GM20000 (cell line): ENCODE measurements at places on chromosomes 2 and 18.

DNA sequence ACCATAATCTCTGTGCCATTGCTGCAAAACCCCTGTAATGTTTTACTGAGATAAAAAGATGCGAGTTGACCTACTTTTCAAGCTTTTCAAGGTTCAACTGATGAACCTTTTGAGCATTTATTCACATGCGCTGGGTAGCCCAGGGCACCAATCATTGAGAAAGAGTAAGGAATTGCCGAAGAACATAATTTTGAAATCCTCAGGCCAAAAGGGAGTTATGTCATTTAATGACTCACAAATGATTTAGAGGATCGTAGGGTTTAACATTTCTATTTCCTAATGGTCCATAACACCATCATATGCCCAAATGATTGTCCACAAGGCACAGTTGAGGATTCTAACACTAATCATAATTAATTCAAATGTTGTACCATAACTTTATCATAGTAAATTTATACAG is 20.2 kb upstream of the DLX1 start:
- DNase-seq: no peak

GRCh38 chr18:46748466-46748865 is 8.4 kb downstream of the ST8SIA5 start:
- DNase-seq: no peak

- no peak for DNase-seq
These were observed 196.1 kb upstream of the MYT1L start for GRCh38 chr2:2527148-2527547.

GRCh38 chr2:152245653-152246052 is 70.1 kb upstream of the STAM2 start:
- DNase-seq: no peak

DNA sequence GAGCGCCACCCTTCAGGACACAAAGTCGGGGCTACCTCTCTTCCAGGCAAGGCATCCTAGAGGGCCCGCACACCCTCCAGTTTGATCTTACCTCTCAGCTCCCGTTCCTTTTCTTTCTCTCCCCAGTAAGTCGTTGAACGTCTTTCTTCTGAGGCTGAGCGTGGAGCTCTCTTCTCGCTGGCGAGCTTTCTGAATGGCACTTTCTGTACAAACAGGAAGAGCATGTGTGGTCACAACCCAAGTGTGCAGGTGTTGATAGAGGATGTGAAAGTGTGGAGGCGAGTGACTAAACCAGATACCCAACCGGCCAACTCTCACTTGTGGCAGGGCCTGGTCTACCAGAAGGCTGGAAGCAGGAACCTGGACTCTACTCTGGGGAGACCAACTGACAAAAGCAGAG is at the start of gene AFF3:
Gene AFF3, minus strand, starts transcription at position 198 of the 400 bp plus-strand sequence. CDS start 38,136 bp downstream, outside the sequence.
- DNase-seq: peak; percentile 77

GRCh38 chr2:171309455-171310286 is 124.1 kb downstream of the METTL8 start:
- no peak for DNase-seq

- peak; percentile 8 for DNase-seq
These were observed 2.0 kb downstream of the FMNL2 start for GRCh38 chr2:152336854-152337510.

GRCh38 chr2:128770143-128771085 is 451.7 kb upstream of the HS6ST1 start:
- DNase-seq: no peak

GRCh38 chr18:34222307-34223163 is 2.2 kb downstream of the NOL4 start:
- no peak for DNase-seq

GRCh38 chr2:176461098-176461808 is 192.0 kb downstream of the MTX2 start:
- no peak for DNase-seq

- DNase-seq: no peak
These were observed 91.5 kb upstream of the CCBE1 start for GRCh38 chr18:59788791-59789106.

- DNase-seq: no peak
These were observed 96.3 kb upstream of the THUMPD2 start for GRCh38 chr2:39875182-39875913.

GRCh38 chr2:34705551-34706247 is 1106.6 kb upstream of the FAM98A start:
- no peak for DNase-seq

DNA sequence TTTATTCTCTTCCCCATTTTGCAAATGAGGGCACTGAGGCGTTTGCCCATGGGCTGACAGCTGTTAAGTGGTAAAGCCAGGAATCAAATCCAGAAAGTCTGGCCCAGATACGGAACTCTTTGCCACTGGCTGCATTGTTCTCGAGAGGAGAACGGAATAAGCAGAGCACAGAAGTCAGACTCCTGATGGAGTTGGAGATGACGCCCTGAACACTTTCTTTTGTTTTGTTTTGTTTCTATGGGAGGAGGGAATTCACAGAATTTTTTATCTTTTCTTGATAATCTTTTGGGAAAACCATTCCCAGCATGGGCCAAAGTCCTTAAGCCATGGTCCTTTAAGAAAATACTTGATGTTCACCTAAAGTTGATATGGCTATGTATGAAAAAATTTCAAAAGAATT is 322.2 kb downstream of the RDH14 start:
- DNase-seq: no peak

DNA sequence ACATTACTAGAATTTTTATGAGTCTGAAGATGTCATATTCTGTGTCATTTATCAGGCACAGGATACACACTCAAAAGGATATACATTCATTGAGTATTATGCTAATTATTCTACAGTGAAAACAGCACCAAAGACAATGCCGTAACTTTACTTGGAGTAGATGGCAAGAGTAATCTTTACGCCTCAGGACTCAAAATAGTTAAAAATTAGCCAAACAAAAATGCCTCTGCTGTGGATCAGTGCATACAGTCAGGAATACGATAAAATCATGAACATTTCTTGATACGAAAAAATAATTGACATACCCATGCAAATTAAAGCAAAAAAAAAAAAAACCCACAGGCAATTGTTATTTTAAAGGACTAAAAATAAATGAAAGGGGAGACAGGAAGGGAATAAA is 129.7 kb downstream of the NETO1 start:
- no peak for DNase-seq

GRCh38 chr2:11140492-11140891 is 14.8 kb upstream of the SLC66A3 start:
- DNase-seq: no peak

DNA sequence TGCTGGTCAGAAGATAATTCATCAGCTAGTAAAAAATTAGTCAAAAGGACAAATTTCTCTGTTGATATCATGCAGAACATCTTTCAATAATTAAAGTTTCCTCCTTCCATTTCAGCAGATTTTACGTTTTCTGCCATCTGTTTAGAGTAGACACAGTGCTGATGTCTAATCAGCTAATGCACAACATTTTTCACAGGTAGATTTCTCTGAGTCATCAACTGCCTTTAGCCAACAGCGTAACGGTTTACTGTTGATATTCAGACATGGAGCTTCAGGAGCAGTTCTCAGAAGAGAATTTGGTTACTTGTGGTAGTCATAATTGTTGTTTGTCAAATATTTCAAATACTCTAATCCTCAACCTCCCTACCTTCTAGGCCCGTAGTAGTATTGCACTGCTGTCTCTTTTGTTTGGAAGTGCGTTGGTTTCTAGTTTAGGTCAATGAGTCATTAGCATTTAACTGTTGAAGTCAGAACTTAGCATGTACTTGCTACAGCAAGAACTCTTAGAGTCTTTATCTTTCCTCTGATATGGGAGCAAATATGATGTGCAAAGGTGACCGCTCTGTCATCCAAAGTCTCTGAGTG is 86.8 kb upstream of the TFPI start:
- DNase-seq: no peak

- DNase-seq: no peak
These were observed 23.8 kb upstream of the CCL20 start for GRCh38 chr2:227789803-227790202.

- no peak for DNase-seq
These were observed 29.2 kb downstream of the MTHFD2 start for GRCh38 chr2:74227646-74228045.

- no peak for DNase-seq
These were observed 191.7 kb upstream of the NDUFV2 start for GRCh38 chr18:8910843-8911242.

GRCh38 chr18:26662996-26663395 is 114.6 kb upstream of the KCTD1 start:
- DNase-seq: no peak

DNA sequence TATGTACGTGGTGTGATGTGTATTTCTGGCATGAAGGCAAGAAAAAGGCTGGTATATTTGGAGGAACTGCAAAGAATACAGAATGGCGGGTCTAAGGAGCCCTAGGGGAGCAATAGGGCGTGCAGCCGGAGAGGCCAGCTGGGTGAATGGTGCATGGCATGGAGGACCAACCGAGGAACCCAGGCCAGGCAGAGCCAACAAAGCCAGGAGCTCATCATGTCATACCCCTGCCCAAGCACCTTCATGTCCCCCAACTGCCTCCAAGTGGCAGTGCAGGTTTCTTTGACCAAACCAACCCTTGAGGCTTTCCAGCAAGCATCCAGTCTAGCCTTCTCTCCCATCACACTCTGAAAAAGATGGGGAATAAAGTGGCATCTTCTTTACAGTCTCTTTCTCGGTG is 8.9 kb upstream of the KCNK3 start:
- no peak for DNase-seq

DNA sequence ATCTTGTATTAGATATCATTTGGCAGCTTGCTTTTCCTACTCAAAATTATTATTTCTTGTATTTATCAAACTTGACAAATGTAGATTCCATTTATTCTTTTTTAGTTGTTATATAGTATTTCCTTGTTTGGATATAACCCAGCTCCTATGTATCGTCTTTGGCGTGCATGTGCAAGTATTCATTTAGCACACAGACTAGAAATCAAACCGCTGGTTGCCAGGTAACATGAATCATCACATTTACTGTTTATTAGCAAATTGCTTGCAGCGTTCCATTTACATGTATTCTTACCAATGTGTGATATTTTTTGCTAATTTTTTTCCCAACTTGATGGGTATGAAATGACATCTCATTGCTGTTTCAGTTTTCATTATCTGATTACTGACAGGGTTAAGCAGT is 2089.7 kb upstream of the CELF4 start:
- DNase-seq: no peak

- DNase-seq: no peak
These were observed 500.9 kb downstream of the TGIF1 start for GRCh38 chr18:3950668-3951404.

- DNase-seq: no peak
These were observed 8.1 kb downstream of the SEPTIN2 start for GRCh38 chr2:241323778-241324177.

DNA sequence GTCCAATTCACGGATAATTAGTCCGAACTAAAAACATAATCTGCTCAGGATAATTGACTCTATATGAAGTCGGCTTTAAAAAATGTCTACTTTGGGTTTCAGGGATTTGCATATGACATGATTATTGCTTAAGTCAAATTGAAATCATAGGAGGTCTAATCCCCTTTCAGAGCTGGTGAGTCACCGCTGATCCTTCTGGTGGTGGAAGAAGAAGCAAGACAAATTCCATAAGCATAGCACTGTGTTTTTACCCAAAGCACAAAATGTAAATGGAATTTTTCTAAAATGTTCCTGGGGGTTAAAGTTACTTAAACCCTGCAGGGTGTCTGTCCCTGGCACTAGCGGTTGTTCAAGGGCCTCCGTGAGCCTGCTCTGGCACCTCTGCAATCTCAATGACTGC is 460.2 kb downstream of the LRATD1 start:
- no peak for DNase-seq

- DNase-seq: no peak
These were observed 71.2 kb upstream of the CCBE1 start for GRCh38 chr18:59768409-59768808.

GRCh38 chr2:172234716-172235691 is 132.3 kb upstream of the DLX2 start:
- no peak for DNase-seq

DNA sequence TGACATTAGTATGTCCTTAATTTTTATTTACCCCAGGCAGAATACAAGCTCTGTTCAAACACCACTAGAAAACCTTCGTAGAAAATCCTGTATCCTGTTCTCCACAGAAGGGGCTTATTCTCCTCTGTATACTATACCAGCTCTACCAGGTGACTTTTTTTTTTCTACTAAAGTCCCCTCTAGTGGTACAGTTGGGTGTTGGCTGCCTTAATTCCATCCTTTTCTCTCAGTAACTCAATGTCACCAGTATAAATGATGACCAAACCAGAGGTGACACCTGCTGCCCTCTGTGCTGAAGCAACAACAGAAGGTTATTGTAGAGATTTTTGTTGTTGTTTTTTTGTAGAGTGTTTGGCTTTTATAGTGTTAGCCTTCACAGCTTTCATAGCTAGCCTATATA is 1322.0 kb downstream of the LRP1B start:
- no peak for DNase-seq

GRCh38 chr2:157194844-157195243 is 62.7 kb upstream of the GALNT5 start:
- DNase-seq: no peak

DNA sequence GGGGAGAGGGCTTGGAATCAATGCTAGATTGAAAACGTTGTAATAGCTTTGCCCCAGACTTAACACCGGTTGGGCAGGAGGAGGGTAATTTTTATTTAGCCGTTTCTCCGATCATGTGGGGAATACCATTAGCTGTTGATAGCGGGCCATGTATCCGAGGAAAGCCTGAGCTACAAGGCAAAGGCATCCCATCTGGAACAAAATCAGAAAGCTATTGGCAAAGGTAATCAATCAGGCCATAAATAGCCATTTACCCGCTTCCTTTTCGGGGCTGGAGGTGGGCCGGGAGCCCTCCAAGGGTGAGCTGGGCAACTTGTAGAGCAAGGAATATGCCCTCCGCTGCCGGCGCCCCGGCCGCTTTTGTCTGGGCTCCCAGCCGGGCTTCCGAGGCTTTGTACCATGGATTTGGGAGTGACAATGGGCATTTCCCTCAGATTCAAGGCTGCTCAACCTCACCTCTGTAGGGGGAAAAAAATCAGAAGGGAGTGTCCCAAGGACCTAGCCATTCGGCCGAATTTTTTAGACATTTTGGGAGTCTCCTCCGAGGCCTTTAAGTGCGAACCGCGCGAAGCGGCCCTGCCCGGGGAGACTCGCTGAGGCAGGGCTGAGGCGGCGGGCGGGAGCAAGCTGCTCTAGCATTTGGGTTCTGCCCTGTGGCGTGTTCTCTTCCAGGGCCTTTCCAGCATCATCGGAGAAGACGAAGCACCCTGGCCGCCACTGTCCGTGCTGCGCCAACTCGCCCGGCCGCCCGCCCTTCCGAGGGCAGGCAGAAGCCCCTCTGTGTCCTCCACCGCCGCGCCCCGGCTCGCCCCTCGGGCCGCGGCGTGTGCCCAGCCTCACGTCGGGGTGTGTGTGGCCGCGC is 1.1 kb upstream of the HOXD9 start:
- no peak for DNase-seq

DNA sequence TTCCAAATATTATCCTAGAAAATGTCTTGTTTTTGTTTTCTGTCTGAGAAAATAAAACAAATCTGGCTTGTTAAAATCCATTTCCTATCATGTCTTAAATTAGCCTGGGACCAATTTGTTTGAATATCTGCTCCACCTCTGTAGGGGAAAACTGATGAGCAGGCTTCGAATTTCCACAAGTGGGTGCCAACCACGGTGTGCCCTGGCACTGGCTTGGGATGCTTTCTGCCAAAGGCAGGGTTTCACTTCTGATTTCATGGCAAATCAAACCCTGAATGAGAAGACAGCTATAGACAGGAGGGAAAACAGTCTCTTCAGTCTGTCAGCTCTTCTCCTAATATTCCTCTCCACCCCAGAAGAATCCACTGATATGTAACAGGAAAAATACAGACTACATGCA is 33.7 kb upstream of the STAT4 start:
- DNase-seq: no peak
